Central memory CD4-positive, alpha-beta T cell (primary cell): ENCODE measurements at places on chromosomes 3 and 15.
A peak's percentile ranks its signal among the peaks of the same experiment; 100 is the strongest.

DNA sequence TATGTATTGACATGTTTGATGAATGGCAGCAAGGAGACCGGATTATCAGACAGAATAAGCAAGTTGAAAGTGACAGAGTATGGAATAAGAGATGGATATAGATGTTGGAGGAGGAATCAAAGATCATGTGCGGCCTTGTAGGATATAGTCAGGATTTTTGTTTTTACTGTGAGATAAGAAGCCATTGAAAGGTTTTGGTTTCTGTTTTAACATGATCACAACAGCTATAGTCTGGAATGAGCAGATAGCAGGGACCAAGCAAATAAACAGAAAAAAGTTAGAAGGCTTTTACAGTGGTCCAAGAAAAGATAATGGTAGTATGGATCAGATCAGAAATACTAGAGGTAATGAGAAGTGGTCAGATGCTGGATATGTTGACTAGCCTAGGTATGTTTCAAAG, 52.6 kb downstream of the SLC12A6 start:
- no peak for DNase-seq

GRCh38 chr15:41573396-41573795, 14.4 kb downstream of the TYRO3 start:
- DNase-seq, result no peak

DNA sequence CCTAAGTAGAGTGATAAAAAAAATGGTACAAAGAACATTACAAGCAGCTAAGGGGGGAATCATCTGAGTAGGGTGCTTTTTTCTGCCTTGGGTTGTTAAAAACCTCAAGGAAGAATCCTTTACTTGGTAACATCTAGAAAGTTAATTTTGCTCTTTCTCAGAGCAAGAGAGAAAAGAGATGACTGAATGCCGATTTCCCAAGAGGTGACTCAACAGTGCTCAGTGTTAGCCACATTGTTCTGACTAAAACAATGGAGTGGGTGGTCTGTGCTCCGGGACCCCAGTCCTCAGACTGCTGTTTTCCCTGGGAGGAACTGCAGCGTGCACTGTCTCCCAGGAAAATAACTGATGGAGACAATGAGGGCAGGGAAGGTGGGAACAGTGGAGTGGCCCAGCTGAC, 41.1 kb upstream of the RASGRP1 start:
- no peak for DNase-seq

- no peak for DNase-seq
Observed at GRCh38 chr3:79810581-79810980, 42.8 kb upstream of the ROBO1 start.

DNA sequence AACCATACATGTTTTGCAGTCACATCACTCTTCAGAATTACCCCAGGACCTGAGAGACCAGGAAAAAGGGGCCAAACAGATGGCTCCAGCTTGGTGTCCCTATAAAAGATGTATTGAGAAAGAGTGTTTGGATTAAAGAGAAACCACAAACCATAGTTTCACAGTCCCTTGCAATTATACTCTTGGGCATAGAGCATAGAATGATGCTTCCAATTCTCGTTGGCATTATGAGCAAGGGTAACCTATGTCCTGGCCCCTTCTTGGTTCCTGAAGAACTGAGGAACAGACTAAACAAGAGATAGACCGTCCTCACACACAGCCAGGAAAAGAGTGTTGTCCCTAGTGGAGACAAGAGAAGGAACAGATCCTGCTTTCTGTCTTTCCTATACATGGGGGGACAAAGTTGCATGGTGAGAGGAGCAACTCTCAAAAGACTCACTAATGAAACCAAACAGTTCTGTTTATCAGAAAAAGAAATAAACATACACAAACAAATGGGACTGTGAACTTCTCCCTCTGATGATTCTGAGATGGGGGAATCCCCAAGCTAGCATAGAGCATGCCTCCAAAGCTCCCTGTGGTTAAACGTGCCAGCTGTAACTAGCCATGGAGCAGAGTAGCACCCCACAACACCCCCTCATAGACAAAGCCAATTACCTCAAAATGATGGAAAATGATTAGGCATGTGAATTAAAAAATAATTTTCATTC, 908.6 kb downstream of the NTRK3 start:
- no peak for DNase-seq

DNA sequence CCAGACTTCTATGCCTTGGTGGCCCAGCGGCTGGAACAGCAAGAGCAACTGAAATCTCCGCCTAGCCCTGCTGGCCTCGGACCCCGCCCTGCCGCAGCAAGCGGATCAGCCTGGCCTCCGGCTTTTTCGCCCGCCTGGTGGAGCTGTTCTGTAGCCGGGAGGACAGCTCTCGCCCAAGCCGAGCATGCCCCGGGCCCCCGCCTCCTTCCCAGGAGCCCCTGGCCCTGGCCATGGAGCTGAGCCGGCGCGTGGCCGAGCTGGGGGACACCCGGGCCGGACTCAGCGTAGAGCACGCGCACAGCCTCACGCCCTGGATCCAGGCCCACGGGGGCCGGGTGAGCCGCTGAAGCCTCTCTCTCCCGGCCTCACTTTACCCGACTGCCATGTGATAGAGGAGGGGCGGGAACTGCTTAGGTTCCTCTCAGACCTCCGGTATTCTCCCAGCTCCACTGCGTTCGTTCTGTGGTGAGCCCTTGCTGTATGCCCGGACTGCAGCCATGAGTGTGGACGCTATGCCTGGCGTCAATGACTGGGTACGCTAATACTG, 24.1 kb upstream of the MRPL3 start:
- no peak for DNase-seq

DNA sequence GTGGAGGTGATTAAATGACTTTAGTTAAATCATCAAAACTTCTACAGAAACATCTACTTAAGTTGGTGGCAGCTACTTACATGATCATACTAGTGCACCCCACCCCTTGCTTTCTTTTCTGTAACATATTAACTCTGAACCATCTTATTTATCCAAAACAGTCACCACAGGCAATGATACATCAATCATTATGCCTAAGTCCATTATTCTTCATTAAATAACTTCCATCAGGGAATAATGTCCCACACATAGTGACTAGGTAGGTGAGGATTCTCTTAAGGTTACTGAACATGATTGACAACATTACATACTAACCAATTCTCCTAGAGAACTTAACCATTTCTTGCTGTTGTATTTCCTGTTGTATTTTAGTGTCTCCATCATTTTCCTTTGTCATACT, 210.2 kb downstream of the NR1D2 start:
- no peak for DNase-seq

- DNase-seq, result no peak
Observed at GRCh38 chr15:56838085-56838484, 80.4 kb upstream of the TCF12 start.

DNA sequence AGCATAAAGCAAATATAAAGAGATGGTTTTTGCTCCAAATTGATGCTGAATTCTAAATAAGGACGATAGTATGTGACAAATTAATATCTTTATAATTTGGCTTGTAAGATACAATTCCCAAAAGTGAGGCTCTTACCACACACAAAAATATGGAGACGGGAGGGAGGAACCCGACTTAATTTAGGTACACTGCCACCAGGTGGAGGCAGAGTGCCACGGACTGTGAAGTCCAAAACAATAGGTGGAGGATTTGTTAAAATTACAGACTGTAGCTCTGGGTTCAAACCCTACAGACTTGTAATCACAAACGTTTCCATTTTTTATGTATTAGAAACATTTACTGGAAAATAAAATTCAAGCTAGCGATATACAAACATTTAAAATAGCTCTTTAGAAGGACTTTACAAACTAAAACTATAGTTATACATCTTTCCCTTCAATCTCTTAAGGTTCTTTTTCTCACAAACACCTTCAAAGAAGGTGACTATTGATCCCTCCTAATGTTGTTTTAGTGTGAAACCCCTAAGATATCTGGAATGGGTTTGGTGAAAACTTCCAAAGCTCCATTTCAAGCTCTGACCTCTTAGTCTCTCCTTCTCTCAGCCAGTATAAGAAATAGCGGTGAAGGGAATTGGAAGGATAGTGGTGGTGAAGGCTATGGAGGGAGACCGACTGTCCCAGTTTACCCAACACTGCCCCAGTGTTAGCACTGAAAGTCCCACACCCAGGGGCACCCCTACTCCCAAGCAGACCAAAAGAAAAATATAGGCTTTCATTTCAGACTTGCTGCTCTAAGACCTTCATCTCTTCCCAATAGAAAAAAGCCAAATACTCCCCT, 89.7 kb downstream of the AQP9 start:
- peak; percentile 50 for DNase-seq

GRCh38 chr3:117137065-117137464, 427.5 kb downstream of the TUSC7 start:
- no peak for DNase-seq
